Right lobe of liver (tissue), 6 donors: ENCODE measurements at places on chromosomes 4 and X. TPM values are rescaled to one million over a fixed set of nuclear protein-coding genes. Genes with fewer than 3 reads are reported as not detected.

DNA sequence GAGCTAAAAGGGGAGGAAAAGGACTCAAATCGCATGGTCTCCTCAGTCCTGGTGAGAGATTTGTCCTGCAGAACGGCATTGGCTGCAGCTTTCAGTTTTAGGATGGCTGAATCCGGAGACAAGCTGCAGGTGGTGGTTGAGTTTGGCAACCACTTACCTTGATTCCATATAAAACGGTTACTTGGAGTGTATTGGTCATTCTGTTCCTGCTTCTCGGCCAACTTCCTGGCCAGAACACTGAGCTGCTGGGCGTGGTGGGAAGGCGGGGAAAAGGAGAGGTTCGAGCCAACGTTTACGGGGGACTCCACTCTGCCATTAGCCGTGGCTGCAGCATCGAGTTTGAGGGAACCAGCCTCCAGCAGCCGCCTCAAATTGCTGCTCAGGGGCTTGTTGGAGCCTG is 36.1 kb downstream of the ZNF827 start:
- no peak for DNase-seq

- DNase-seq = no peak
Observed at GRCh38 chr4:1640190-1640589, 43.9 kb downstream of the FAM53A start.

DNA sequence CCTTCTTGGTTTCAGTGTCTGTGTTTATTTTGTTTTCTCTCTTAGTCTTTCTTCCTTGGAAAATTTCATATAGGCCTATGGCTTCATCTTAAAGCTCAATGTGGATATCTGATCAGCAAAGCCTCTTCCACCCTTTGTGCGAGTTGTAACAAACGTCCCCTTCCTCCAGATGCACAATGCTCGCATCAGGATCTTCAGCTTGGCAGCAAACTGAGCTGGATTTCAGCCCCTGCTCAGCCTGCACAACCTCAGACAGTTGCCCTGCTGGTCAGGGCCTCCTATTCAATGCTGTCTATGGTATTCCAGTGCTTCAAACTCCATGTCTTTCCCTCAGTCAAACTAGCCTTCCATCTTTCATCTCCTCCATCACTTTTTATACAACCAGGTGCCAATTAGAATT is 309.4 kb downstream of the ARHGAP24 start:
- DNase-seq = no peak

DNA sequence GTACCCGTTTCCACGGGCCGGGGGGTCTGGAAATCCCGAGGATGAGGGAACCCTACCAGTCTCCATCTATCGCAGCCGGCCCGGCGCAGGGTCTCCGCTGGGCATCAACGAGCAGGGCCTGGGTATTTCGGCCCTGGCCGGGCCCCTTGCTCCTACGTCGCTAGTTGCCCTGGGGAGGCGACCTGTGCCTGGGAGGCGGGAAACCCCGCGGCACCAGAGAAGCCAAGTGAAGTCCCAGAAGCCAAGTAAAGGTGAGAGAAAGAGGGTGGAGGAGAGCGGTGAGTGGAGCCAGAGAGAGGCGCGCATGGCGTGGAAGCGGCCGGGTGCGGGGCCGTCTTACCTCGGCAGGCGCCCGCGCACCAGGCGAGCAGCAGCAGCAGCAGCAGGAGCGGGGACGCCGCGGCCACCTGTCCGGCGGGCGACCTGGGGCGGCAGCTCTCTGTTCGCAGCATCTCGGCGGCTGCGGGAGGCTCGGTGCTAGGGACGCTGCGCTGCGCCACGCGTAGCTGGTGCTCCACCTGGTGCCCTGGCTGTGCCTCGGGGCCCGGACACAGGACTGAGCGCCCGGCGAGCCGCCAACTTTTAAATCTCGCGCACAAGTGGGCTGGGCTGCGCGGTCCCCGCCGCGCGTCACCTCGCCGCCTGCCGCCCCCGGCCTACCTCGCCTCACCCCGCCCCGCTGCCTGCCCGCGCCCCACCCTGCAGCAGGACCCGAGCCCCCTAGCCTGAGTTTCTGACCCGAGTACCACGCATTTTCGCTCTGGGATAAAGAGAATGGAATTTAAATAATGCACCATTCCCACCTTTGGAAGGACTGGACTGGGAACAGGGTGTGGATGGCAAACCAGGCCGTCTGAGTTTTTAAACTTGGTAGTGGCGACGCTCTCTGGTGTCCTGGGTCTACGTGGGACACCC is at the start of gene NMU:
NMU (minus strand) TSS at position 558 of the 915 bp plus-strand sequence; CDS start at position 452, 106 bp downstream.
- peak; percentile 61 for DNase-seq

- DNase-seq = no peak
Observed at GRCh38 chr4:164011791-164012190, 517.3 kb downstream of the TMA16 start.

DNA sequence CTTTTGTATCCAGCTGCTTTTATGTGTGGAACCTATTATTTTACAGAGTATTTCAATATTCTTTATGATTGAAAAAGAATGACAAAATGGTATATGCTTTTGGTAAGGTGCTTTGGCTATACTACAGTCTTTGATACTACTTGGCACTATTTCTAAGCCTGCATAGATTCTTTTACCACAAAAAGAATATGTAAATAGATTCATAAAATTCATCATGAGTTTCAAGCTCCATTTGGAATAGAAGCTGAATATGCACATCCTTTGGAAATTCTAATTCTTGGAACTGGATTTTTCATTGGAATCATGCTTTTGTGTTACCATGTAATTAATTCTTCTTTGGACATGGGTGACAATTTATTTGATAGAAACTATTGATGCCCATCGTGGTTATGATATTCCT is 60.2 kb upstream of the SYTL5 start:
- no peak for DNase-seq

DNA sequence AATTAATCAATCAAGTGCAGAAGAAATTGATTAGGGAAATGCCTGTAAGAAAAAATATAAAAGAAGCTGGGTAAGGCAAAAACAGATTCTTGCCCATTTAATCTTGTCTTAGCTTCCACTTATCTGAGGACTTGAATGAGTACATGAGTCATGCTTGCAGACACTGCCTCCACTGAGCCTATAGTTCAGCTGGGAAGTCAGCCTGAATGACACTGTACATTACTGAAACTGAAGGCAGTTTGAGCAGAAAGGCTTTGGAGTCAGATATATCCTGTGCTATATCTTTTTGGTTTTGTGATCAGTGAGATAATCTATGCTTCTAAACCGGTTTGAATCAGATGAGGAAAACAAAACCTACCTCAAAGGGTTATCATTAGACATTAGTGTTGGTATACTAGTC is 61.3 kb downstream of the NUDT11 start:
- no peak for DNase-seq

DNA sequence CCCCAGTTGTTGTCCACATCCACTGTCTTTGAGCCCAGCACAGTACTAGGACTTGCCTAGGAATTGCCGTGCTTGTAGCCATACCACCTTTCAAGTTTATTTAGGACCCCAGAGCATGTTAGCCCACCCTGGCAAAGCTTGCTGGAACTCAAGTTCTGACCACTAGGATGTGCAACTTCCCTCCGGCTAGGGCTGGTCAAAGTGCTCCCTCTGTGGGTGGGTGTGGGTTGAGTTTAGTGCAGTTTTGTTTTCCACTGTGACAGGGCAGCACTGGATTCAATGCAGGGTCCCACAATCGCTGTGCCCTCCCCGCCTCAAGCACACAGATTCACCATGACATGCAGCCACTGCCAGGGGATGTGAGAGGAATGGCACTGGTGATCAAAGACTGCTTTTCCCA is 96.0 kb downstream of the RASGEF1B start:
- DNase-seq = no peak

- no peak for DNase-seq
Observed at GRCh38 chr4:80301884-80302283, 33.6 kb upstream of the CFAP299 start.

GRCh38 chr4:139167774-139168444 is 9.1 kb downstream of the ELF2 start:
- no peak for DNase-seq

- DNase-seq = no peak
Observed at GRCh38 chrX:121221322-121221977, 174.0 kb downstream of the GLUD2 start.

GRCh38 chrX:107982356-107982755 is at the start of gene TEX13B:
TEX13B (minus strand) TSS chrX:107982370; CDS start chrX:107982127, 243 bp downstream.
- no peak for DNase-seq

DNA sequence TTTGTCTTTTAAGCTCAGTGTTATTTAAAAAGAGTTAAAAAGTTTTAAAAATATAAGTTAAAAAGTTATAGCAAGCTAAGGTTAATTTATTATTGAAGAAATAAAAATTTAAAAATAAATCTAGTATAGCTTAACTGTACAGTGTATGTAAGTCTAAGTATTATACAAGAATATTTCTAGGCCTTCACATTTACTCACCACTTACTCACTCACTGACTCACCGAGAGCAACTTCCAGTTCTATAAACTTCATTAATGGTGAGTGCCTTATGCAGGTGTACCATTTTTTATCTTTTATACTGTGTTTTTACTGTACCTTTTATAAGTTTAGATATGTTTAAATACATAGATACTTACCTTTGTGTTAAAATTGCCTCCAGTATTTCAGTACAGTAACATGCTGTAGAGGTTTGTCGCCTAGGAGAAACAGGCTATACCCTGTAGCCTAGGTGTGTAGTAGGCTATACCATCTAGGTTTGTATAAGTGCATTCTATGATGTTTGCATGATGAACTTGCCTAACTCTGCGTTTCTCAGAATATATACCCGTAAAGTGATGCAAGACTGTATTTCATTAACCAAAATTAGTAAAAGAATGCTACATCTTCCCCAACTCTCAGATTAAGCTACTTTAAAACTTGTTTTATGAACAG is 202.9 kb downstream of the CFAP299 start:
- DNase-seq = no peak

- no peak for DNase-seq
Observed at GRCh38 chrX:8084006-8084405, 87.1 kb downstream of the VCX2 start.

GRCh38 chr4:55089916-55090315 is 35.5 kb downstream of the KDR start:
- no peak for DNase-seq

GRCh38 chr4:1171311-1172227 is 814 bp downstream of the SPON2 start:
- DNase-seq = peak; percentile 50

- DNase-seq = no peak
Observed at GRCh38 chrX:13069771-13070416, 25.5 kb upstream of the FAM9C start.

DNA sequence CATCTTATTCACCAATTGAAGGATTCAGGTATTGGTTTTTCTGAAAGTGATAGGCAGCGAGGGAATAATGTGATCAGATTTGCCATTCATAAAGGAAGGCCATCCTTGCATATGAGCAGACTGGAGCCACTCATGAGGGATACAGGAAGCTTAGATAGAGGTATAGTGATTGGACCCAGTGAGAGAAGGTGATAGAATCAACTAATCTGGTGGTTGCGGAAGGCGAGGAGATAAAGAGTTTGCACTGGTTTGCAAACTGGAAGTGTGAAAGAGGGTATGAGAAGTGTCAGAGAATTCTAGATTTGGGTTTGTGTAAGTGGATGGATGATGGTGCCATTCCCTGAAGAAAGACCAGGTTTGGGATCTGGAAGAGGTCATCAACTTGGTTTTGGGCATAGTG is 57.3 kb upstream of the RASGEF1B start:
- DNase-seq = no peak

DNA sequence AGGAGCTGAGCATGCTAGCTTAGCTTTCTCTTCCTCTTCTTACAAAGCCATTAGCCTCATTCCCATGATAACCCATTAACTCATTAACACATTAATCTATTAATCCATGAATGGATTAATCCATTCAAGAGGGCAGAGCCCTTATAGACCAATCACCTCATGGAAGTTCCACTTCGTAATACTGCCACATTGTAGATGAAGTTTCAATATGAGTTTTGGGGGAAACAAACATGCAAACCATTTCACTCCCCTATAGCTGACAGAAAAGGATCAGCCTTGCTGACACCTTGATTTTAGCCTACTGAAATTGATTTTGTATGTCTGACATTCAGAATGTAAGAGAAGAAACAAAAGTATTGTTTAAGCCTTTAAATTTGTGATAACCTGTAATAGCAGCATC is 251.8 kb upstream of the GALNTL6 start:
- DNase-seq = no peak

- DNase-seq = no peak
Observed at GRCh38 chr4:86432559-86433134, 72.8 kb upstream of the MAPK10 start.

DNA sequence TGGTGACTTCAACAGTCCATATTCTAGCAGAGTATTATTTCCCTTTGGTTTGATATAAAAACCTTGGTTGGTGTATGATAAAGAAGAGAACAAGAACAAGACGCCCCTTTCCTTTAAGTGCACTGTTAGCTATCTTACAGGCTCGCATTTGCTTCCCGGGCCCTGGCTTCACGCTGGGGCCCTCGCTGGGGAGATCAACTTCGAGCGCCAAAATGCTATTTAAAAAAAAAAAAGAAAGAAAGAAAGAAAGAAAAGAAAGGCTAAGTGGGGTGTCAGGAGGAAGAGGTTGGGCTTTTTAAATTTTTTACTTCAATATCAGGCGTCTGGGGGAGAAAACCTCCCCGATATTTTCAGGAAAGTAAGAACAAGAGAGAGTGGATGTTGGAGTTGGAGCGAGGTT is 11.7 kb downstream of the ARX start:
- DNase-seq = no peak

- DNase-seq = no peak
Observed at GRCh38 chrX:123324625-123325024, 140.5 kb downstream of the GRIA3 start.

DUSP21 gene
- total RNA-seq = not detected

AMBN gene
- not detected for total RNA-seq

PRDM8 gene
- 0.37 TPM for total RNA-seq

FGFBP2 gene
- 1.4 TPM for total RNA-seq

P2RY8 gene
- total RNA-seq = 0.84 TPM

PHOX2B gene
- total RNA-seq = not detected

SPATA4 gene
- not detected for total RNA-seq

IL13RA2 gene
- total RNA-seq = 4.5 TPM

REELD1 gene
- total RNA-seq = 0.12 TPM

SLITRK4 gene
- total RNA-seq = 0.05 TPM

ANXA3 gene
- total RNA-seq = 2.1 TPM
